Regular cardiac myocyte (primary cell): ENCODE measurements at places on chromosomes 4 and X. TPM values are rescaled to one million over a fixed set of nuclear protein-coding genes. Genes with fewer than 3 reads are reported as not detected.

Gene TLR2
- 0.85 TPM in 1 of 2 replicates, not detected in the other for total RNA-seq

Gene OCIAD2
- total RNA-seq, result 13.2 and 47.5 TPM in 2 replicates

Gene STARD8
- total RNA-seq, result 1.7 and 4.6 TPM in 2 replicates

Gene PNMA6F
- not detected in 2 replicates for total RNA-seq

Gene PHOX2B
- not detected in 2 replicates for total RNA-seq

Gene UNC5C
- 4.4 and 4.8 TPM in 2 replicates for total RNA-seq

Gene CDKL5
- 1.9 and 3.7 TPM in 2 replicates for total RNA-seq

Gene TCEAL6
- not detected in 2 replicates for total RNA-seq

Gene FAM9B
- not detected in 2 replicates for total RNA-seq

Gene ZBTB49
- 2.7 and 3.4 TPM in 2 replicates for total RNA-seq

Gene UGT2A3
- total RNA-seq, result under 0.01 and 0.28 TPM in 2 replicates

Gene PPP1R3F
- 4.4 and 7.3 TPM in 2 replicates for total RNA-seq

Gene MAGIX
- 1.7 and 2.5 TPM in 2 replicates for total RNA-seq

Gene TGIF2LX
- not detected in 2 replicates for total RNA-seq

Gene NAA11
- total RNA-seq, result not detected in 2 replicates

Gene SLC10A6
- total RNA-seq, result not detected in 2 replicates

Gene AFM
- total RNA-seq, result not detected in 2 replicates

Gene VSIG4
- total RNA-seq, result not detected in 2 replicates

Gene HTRA3
- 0.58 and 1.1 TPM in 2 replicates for total RNA-seq

Gene INTU
- total RNA-seq, result 3.1 and 11.8 TPM in 2 replicates

Gene BMP3
- under 0.01 TPM in 1 of 2 replicates, not detected in the other for total RNA-seq

Gene SYTL5
- total RNA-seq, result 0.58 and 1.4 TPM in 2 replicates
